ENCODE measurements at places on chromosomes 16 and 17. TPM values are rescaled to one million over a fixed set of nuclear protein-coding genes. Genes with fewer than 3 reads are reported as not detected.

DNA sequence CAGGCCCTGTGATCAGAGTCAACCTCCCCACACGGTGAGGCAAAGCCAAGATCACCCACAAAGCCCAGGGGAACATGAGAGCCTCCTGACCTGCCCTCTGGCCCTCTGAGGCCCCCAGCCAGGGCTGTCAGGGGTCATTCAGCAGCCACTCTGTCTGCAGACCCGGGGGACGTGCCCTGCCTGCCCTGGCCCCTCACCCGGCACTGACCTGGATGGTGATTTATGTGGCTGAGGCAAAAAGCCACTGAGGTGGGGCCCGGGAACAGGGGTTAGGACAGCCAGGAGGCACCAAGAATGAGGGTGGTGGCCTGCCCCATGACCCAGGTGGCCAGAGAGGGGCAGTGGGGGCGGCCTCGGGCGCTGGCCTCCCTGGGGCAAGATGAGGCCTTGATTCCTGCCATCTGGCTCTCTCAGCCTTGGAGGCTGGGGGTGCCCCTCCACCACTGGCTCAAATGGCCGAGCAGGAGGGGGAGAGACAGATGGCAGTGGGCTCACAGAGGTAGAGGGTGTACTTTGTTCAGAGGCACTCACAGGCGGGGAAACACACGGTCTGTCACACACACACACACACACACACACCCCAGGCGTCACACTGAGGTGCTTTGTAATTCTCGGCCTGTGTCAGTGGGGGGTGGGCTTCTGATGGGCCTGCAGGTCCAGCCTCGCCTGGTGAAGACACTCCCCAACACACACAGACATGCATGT is 174.0 kb upstream of the GSE1 start:
- DNase-seq, result no peak

DNA sequence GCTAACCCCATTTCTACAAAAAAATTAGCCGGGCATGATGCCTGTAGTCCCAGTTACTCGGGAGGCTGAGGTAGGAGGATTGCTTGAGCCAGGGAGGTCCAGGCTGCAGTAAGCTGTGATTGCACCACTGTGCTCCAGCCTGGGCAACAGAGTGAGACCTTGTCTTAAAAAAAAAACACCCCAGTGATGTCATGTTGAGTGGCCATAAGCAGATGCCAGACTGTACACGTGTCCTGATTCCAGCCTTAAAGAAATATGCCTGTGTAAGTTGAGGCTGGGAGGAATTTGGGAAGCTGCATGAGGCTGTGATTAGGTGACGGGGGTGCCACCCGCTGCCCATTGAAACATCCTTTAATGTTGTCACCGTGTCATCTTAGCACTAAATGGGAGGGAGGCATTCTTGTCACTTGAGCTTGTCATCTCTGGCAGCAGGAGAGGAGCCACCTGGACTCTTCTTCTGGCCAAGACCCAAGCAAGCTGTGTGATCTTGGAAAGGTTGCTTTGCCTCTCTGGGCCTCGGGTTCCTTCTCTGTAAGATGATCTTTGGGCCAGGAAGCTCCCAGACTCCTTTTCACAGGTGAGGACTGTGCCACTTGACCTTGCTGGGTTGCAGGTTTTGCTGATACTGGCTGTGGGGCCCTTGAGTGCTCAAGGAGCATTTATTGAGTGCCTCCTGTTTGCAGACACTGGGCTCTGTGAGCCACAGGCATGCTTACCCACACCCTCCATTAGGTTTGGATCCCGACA is 98.3 kb upstream of the CIBAR2 start:
- no peak for DNase-seq

DNA sequence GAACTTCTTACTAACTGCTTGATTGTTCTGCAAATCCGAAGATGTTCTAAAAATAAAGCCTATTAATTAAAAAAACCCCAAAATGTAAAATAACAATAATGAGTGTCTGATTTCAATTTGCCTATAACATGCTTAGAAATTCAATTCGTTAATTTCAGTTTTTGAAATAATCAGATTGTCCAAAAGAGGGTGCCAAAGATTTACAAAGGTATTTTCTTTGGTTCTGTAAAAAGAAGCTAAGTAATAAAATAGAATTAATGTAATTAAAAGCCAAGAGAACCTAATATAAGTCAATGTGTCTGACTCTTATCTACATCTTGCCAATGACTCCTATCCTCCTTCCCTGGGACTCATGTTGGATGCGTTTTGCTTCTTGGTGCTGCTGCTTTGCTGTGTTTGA is 75.0 kb upstream of the CPHXL start:
- peak; percentile 9 for DNase-seq

GRCh38 chr17:58059141-58059540 is 24.1 kb upstream of the DYNLL2 start:
- DNase-seq, result peak; percentile 64

- DNase-seq, result no peak
Observed at GRCh38 chr16:74268372-74268782, 28.2 kb upstream of the PSMD7 start.

DNA sequence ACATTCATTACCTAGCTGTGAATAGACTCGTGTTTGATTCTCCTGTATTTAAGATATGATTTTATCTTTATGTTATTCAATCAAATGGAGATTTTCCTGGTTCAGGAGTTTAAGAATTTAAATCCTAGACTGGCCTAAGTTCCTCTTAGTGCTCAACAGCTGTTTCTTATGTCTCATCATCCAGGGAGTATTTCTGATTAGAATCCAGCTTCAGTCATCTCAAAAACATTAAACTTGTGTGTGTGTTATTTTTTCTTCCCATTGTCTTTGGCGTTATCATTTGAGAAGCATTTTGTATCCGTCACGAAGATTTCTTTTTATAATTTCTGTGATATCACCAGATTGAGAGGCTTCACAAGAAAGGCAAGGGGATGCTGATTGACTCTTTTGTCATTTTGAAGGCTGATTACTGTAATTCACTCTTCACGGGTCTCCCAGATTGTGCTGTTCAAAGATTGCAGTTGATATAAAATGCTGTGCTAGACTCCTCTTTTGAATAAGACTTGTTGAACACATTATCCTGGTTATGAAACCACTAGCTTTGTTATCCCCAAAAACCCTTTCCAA is 204.8 kb downstream of the CDH8 start:
- no peak for DNase-seq

DNA sequence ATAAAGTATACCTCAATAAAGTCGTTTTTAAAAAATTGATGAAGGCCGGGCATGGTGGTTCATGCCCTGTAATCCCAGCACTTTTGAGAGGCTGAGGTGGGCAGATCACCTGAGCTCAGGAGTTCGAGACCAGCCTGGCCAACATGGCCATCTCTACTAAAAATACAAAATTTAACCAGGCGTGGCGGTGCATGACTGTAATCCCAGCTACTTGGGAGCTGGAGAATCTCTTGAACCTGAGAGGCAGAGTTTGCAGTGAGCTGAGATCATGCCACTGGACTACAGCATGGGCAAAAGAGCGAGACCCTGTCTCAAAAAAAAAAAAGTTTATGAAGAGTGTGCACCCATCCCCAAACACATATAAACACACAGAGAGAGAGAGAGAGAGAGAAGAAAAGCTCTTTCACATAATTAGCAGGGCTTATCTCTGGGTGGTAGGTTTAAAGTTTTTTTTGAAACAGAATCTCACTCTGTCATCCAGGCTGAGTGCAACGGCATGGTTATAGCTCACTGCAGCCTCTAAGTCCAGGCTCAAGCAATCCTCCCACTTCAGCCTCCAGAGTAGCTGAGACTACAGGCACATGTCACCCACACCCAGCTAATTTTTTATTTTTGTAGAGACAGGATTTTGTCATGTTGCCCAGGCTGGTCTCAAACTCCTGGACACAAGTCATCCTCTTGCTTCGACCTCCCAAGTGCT is 3.0 kb downstream of the SREBF1 start:
- no peak for DNase-seq

The SDR42E2 gene
- total RNA-seq, result 0.08 TPM

The TMEM100 gene
- 0.10 TPM for total RNA-seq

The CTF1 gene
- total RNA-seq, result 0.54 TPM

The CCL1 gene
- not detected for total RNA-seq

The AHSP gene
- not detected for total RNA-seq

The MAP2K4 gene
- 36.9 TPM for total RNA-seq
